Sigmoid colon (tissue), 7 donors: ENCODE measurements at places on chromosomes 3 and 15.

DNA sequence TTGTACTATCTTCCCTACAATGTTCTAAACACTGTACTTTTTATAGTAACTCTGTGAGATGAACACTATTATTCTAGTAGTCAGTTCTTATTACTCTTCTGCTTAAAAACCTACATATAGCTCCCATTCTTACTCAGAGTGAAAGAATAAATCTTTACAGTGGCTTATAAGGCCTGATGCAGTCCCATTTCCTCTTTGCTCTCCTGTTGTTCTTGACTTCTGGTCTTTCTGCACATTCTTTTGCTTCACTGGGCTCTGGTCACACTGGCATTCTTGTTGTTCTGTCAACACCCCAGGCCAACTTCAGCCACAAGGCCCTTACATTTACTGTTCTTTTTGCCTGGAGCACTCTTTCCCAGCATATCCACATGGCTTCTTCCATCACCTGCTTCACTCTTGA is 58.2 kb upstream of the TP63 start:
- DNase-seq, result no peak

GRCh38 chr15:78565951-78566774 is 843 bp downstream of the CHRNA5 start:
- no peak for DNase-seq

DNA sequence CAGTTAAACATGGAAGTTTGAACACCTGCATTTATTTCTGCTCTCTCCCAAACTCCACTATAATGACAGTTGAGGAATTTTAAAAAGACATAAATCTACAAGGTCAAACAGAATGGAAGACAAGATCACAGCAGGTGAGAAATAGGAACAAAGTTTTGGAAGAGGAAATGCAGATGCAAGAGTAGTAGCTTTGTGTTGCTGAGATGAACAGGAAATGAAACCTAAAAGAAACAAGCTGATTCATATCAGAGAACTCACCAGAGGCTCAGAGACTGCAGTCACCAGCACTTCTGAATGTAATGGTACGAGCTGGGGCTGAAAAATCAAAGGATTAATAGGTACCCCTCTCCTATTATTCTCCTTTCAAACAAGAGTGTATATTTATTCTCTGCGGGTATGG is 459.9 kb downstream of the RAP2B start:
- DNase-seq, result no peak

- DNase-seq, result no peak
Measured at GRCh38 chr3:132253262-132253878, 63.8 kb upstream of the ACP3 start.

DNA sequence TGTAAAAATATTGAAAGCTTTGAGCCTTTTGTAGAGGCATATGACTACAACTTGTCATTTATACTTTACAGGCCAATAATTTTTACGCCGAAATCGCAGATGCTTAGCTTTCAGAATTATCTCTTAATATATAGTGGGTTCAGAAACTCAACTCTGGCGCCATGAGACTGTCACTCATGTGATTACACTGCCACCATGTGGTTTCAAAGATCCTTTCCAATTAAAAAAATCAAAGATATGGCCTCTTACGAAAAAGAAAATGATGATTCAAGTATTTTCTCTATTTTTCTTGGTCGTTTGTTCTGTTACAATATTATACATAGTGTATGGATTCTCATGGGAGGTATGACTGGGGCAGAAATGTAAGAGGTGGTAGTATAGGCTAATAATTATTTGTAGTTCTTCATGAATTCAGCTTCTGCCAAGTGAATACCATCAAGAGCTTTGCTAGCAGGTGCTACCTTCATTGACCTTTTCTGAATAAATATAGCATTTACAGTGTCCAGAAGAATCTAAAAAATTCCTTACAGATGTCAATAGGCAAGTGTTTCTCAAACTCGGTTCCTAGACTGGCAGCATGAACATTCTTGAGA is 751.7 kb upstream of the GOLIM4 start:
- no peak for DNase-seq

- no peak for DNase-seq
Measured at GRCh38 chr3:25460751-25461150, 32.7 kb downstream of the RARB start.

DNA sequence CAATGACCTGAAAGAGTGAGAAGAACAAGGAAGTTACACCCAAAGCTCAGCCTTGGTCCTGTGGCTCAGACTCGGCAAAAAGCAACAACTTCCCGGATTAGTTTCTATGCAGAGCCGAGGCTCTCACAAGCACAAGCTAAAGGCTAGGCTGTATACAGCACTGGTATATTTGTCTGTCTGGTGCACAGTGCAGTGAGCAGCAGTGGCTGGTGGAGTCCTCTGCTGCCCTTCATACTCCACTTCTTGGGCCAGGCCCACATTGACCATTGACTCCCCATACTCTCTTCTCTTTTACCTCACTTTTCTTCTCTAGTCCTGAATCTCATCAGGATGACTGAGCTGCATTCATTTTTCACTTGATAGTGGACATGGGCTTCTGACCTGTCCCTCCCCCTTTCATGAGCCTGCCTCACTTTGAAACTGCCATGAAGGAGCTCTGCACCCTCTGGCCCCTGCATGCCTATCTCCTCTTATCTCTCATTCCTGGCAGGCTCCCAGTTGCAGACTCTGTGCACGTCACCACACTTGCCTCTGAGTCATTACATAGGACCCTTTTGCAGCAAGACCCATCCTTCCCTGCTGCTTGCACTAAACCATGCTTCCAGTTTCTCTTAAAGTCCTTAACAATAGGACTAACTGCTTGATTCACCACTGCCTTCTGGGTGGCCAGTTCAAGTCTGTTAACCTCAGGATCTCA is 379.3 kb downstream of the NTRK3 start:
- DNase-seq, result no peak

DNA sequence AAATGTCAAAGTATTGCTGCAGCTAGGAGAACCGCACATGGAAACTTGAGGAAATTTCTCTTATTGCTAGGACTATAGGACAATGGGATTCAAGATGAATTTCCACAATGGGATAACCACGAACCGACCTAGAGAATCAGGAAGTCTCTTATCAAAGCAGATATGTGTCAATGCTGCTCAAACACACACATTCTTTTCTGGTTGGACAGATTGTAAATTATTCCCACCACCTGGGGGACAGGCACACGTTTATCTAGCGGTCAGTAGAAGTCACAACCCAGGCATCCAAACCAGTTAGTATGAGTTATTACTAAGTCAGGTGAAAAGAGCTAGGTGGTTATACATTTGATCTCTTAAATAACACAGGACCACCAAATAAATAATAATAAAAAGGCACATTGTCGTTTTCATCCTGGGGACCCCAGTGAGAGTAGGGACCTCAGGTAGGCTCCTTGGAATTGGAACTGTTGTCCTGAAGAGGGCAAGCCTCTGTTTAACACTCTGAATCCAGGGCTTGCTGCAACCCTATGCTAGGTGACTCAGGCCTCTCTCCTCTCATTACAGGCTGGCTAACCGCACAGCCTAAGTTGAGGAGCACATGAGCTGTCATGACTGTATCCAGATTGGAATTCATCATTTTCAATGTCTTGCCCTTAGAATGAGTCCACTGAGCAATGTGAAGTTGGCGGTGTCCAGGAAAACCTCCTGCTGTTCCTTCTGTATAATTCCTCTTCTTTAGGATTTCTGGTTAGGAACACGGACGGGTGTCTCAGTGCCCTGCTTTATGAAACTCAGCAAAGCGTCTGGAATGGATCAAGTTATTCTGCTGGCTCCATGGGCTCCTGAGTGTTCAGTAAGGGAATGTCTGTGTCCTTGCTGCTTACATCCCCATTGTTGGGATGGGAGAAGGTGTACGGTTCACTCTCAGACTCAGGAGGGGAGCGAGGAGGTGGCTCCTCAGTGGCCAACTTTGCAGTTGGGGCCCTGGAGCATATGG is 59.0 kb downstream of the CLEC3B start:
- no peak for DNase-seq

GRCh38 chr3:64550745-64551144 is 137.1 kb downstream of the ADAMTS9 start:
- DNase-seq, result no peak

DNA sequence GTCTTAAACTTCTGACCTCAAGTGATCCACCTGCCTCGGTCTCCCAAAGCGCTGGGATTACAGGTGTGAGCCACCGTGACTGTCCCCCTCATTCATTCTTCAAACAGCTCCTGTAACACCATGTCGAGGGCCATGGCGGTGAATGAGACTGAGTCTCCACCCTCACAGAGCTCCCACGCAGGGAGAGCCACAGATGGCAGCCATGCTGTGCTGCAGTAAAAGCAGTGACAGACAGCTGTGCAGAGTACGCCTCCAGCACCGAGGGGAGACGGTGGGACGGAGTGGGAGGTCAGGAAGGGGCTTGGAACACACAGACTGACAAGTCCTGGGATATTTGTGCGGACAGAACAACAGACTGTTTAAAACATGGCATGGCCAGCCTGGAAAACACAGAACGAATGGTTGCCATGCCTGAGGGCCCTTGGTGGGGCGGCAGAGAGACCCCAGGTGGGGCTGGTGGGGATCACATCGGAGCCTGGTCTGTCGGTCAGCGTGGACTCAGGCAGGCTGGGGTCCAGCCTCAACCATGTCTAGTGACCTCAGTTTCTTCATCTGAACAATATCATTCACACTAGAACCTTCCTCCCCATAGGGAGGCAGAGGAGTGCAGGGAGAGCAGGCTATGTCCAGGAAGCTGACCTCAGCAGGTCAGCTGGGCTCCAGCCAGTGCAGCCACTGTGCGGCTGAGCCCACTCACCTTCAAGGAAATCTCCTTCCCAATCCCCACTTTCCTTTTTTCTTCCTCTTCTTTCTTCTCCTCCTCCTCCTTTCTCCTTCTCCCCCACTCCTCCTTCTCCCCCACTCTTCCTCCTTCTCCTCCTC is 20.6 kb upstream of the LCTL start:
- DNase-seq, result no peak

GRCh38 chr15:76987276-76987675 is 7.7 kb upstream of the PSTPIP1 start:
- DNase-seq, result no peak

GRCh38 chr3:172061724-172062184 is 22.4 kb downstream of the FNDC3B start:
- no peak for DNase-seq

- DNase-seq, result peak; percentile 69
Measured at GRCh38 chr3:29281344-29282241, 722 bp downstream of the RBMS3 start.

DNA sequence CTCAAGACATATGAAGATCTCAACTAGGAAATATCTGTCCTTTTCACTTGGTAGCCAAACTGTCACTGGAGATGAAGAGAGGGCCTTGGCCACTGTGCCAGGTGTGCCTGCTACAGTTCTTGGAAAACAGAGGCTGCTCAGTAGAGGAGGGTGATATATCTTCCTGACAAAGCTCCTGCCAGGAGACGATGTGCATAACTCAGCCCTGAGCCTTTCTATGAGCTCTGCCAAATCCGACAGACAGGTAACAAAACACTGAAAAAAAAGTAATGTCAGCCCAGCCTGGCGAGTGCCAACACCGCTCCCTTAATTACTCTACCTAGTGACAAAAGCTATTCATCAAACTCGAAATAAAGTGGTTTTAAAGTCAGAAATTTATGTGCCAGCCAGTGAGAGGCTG is 123.2 kb downstream of the MFSD1 start:
- DNase-seq, result no peak

GRCh38 chr3:71893702-71894479 is 108.9 kb upstream of the PROK2 start:
- DNase-seq, result no peak

DNA sequence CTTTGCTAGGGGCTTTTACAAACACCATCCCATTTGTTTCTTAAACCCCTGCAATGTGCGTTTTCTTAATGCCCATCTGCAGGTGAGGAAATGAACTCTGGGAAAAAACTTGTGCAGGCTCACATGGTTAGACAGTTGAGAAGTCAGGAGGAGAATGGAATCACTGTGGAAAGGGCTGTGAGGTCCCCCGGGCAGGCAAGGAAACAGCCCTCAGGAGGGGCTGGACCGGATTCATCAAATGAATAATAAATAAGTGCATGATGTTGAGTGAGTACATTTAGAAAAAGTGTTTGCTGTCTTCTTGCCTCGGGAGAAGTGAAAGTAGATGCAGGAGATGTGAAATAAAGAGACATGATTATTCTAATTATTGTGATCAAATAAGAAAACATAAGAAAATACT is 76.6 kb downstream of the PGPEP1L start:
- DNase-seq, result no peak

- DNase-seq, result no peak
Measured at GRCh38 chr3:59320080-59320479, 270.3 kb upstream of the CFAP20DC start.

- DNase-seq, result no peak
Measured at GRCh38 chr3:130787422-130788068, 40.9 kb upstream of the PIK3R4 start.

DNA sequence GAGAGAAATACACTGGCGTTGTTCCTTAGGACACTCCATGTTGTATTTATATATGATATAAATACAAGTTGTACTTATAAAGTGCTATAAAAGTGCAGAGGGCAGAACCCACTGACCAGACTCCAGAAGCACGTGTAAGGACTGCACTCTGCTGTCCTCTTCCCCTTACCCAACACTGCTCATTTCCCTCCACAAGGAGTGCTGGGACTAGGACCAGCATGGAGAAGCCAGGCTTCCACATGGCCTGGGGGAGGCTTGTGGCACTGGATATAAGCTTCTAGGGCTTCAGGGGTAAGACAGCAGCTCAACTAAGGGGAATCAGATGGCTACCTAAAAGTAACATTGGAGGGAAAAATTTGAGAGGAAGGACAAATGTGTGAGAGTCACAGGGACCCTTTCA is 556.9 kb downstream of the IGSF11 start:
- DNase-seq, result no peak
